ENCODE measurements at places on chromosomes 1 and 21.

DNA sequence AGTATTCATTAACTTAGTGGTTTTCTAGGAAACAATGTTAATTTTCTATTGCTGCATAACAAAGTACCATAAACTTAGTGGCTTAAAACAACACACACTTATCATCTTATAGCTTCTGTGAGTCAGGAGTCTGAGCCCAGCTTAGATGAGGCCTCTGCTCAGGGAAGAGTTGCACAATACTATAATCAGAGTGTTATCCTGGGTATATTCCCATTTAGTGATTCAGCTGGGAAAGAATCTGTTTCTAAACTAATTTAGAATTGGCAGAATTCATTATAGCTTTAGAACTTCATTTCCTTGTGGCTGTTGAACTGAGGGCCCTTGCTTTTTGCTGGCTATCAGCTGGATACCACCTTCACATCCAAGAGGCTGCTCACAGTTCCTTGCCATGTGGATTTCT, 515.5 kb downstream of the BRINP3 start:
- DNase-seq, result no peak

- no peak for DNase-seq
These were observed 143.8 kb downstream of the CASZ1 start for GRCh38 chr1:10652626-10653025.

- DNase-seq, result peak; percentile 52
These were observed 559 bp downstream of the BACH1 start for GRCh38 chr21:29299046-29299915.

DNA sequence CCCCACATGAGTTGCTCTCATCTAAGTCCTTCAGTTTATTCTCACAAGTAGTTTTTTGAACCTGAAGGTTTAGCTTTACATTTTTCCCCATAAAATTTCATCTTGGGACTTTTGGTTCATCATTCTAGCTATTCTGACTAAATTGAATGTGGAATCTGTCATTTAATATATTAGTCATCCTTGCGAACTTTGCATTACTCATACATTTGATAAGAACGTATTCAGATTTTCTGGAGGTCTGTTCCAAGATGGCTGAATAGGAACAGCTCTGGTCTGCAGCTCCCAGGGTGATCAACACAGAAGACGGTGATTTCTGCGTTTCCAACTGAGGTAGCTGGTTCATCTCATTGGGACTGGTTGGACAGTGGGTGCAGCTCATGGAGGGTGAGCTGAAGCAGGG, 59.8 kb upstream of the CSF1 start:
- no peak for DNase-seq

DNA sequence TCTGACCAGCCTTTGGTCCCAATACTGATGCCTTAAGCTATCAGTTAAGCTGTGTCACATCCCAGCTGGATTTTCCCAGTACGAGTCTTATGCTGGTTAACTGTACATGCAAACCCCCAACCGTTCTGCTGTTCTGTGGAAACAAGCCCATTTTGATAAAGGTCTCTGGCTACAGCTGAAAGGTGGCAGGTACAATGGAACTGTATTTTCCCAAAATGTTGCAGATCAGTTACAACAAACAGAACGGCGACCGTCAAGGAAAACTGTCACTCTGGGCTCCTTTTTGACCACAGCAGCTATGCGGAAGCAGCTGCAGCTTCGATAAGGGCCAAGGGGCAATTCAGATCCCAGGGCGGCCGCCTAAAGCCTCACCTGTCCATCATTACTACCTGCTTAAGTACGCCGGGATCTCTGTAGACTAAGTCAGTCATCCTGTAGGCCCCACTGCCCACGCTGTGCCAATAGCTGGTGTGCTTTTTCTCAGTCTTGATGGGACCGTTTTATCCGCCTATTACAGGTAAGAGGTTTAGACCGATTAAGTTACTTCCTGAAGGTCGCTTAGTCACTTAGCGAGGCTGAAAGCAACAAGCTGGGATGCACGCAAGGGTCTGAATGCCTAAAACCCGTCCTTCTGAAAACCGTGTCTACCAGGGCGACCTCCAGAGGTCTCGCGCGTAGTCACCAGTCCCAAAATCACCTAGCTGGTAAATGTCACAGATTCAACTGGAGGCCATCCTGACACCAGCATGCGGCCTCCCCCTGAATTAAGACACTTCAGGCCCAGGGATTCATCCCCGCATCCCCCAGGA, 11.1 kb upstream of the RAB42 start:
- DNase-seq, result no peak

All from bone marrow (tissue), 2 donors.